Mammary epithelial cell (primary cell): ENCODE measurements at places on chromosomes 4 and X.
A peak's percentile ranks its signal among the peaks of the same experiment; 100 is the strongest.

DNA sequence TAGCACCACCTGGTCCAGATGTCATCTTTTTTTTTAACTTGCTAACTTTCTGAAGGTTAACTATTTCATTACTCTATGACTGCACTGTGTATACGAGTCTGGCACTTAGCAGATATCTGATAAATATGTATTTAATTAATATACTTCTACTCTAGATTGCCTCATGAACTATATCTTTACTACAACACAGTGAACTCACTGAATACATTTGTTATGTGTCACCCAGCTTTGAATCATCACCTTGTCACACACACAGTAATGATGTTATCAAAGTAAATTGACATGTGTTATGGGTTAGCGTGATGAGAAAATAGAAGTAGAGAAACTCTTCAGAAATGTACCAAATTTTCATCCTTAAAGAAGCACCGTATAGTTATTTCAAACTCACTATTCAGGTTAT is 419.3 kb upstream of the ADGRL3 start:
- DNase-seq = peak; percentile 36

DNA sequence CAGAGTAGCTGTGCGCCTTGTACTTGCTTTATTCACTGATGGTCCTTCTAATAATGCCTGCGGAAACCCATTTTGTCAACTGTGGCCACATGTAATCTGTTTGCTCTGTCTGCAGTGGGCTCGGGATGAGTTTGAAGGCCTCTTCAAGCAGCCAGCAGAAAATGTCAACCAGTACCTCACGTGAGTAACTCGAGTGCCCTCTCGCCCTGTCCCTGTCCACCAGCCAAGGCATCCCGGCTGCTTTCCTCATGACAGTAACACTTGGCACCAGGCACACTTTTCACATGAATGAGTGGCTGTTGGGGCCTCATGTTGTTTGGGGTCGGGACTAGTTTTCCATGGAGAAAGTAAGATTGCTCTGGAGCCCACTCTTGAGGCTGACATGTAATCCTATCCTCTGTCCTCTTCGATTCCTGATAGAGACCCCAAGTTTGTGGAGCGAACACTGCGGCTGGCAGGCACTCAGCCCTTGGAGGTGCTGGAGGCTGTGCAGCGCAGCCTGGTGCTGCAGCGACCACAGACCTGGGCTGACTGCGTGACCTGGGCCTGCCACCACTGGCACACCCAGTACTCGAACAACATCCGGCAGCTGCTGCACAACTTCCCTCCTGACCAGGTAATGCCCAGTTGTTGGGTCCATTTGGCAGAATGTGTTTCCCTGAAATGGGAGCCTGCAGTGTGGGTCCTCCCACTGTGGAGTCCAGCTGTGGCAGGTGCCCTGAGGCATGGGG is 8.8 kb upstream of the CDK16 start:
- no peak for DNase-seq

GRCh38 chr4:6658597-6659075 is 18.2 kb downstream of the MRFAP1 start:
- peak; percentile 35 for DNase-seq

DNA sequence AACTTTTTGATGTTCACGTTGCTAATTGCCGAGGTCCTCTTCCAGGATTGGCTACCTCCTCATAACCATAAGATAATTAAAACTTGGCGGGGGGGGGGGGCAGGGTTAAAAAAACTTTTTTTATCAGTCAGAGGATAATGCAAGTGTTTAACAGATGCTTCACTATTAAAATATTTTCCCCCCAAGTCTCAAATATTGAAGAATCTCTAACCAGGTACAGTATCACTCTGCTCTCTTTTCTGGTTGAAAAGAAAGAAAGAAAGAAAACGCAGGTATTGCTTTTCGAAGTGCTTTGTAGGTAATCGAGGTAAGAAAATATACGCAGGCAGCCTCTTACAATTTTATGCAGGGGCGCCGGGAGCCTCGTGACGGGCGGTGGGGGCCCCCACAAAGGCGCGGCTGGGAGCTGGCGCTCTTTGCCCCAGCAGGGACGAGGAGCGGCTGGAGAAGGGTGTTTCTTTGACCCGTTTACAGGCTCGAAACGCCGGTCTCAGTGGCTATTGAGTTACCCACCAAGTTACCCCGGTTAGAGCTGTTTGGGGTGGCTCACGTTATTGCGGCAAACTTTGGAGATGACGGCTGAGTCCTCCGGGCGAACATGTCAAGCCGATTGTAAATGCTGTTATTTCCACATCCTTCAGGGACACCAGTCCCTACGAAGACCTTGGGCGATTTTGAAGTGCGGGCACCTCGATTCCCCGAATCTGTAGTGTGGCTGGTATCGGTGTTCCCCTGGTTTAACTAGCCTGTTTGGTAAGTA is 477 bp upstream of the HAND2 start:
- DNase-seq = no peak

DNA sequence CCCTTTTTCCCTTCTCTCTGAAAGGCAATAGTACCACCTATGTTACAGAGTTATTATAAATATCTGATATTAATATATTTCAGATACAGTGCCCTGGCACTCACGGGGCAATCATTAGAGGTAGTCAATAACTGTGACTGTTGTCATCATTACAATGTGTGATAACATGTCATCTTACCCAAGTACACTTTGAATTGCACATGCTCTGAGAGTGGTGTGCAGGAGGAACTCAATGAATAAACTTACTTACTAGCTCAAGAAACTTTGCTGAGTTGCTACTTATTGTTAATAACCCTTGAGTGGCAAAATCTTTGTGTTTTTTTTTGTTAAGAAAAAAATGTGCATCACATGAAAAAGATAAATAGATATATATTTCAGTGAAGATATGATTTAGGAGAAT is 275.1 kb upstream of the RASGEF1B start:
- DNase-seq = no peak

DNA sequence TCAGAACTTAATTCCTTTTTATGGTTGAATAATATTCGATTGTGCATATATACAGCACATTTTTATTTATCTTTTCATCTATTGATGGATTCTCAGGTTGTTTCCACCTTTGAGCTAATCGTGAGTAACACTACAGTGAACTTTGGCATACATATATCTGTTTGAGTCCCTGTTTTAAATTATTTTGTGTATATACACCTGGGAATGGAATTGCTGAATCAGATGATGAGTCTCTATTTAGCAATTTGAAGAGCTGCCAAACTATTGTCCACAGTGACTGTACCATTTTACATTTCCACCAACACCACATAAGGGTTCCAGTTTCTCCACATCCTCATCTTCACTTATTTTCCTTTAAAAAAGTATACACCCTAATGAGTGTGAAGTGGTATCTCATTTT is 166.2 kb upstream of the FGF13 start:
- peak; percentile 84 for DNase-seq

- no peak for DNase-seq
Observed at GRCh38 chrX:110163488-110163887, 154.4 kb downstream of the AMMECR1 start.

- peak; percentile 48 for DNase-seq
Observed at GRCh38 chrX:117973110-117973807, 143.4 kb downstream of the KLHL13 start.

DNA sequence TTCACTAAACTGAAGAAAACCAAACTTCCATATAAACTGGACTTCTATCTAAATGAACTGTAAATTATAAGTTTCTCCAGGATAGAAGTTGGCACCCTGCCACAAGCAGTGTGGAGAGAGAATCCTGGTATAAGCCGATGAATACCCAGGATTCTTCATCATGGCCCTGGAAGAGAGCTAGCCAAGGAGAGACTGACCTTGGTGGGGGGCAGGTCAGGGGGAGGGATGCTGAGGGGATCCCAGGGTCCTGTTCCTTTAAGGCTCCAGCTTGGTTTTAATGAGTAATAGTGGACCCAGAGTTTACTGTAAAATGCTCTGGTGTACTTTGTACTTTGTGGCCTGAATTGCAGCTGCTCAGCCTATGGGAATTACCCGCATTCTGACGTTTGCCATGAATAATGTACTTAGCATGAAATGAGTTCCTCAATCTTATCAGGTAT is 16.9 kb downstream of the RASSF6 start:
- DNase-seq = peak; percentile 25

GRCh38 chrX:47091149-47091775 is 13.0 kb downstream of the RGN start:
- no peak for DNase-seq
